ENCODE measurements at places on chromosomes 4 and X.

DNA sequence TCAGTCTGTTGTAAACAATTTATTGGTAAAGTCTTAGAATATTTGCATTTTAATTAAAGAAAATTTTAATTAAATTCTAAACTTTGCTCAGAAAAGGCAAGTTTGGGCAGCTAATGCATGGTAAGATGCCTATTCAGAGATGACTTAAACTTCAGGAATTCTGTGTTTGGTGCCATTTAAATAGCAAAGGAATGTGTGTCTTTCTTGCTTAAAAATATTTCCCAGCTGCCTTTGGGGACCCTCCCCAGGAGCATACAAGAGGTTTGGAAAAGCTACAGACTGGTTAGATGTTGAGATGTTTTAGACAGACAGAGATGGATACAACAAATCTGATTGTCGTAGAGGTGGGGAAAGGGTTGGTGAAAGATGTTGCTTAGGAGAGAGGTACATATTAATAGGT, 36.5 kb downstream of the AFF2 start:
- DNase-seq = no peak

GRCh38 chrX:129634541-129634940, 20.2 kb downstream of the APLN start:
- DNase-seq = no peak

DNA sequence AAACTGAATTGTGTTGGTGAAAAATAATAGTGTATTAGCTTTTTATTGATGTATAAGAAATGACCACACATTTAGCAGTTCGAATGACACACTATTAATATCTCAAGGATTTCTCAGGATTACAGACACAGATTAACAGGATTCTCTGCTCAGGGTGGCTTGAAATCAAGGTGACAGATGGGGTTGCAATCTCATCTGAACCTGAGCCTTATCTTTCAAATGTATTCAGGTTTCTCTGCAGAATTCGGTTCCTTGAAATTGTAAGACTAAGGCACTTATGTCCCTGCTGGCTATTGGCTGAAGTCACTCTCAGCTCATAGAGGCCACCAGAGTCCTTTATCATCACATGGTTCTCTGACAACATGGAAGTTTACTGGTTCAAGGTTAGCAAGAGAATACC, 1780.1 kb downstream of the ARAP2 start:
- no peak for DNase-seq

GRCh38 chr4:16503421-16504100, 277.3 kb upstream of the TAPT1 start:
- DNase-seq = no peak

GRCh38 chrX:97027384-97027922, 143.7 kb downstream of the RPA4 start:
- no peak for DNase-seq

DNA sequence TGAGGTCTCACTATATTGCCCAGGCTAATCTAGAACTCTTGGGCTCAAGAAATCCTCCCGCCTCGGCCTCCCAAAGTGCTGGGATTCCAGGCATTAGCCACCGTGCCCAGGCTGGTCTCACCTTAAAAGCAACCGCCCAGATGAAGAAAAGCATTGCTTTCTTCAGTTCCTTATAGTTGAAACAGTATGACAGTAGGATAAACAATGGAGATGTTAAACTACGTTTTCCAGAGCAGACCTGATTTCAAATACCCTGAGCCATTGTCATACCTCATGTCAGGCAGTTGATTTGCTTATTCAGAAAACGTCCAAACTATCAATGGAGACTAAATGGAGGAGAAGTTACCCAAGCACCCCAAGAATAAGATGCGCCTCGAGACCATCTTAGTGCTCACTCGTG, 26.3 kb upstream of the TMEM131L start:
- DNase-seq = no peak

DNA sequence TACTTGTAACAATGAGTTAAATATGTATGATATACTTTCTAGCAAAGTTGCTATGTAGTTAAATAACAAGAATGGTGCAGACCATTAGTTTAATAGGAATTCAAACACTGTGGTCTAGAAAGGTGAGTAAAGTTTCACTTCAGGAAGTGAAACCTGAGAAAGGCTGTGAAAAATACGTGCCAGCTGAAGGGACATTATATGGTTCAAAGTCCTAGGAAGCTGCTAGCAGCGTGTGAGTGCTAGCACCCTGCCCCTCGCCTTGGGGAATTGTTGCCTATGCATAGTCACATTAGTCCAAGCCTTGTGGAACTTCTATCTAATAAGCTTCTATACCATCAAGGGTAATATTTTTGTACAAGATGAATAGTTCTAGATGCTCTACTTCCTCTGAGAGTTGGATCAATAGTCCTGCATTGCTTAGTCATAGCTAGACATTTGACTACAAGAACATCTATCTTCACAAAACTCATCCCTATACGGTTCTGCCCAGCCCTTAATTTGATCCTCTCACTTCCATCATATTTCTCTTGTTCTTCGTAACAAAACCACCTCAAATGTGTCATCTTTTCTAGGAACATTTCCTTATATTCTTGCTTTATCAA, 45.8 kb upstream of the ARSJ start:
- DNase-seq = no peak

DNA sequence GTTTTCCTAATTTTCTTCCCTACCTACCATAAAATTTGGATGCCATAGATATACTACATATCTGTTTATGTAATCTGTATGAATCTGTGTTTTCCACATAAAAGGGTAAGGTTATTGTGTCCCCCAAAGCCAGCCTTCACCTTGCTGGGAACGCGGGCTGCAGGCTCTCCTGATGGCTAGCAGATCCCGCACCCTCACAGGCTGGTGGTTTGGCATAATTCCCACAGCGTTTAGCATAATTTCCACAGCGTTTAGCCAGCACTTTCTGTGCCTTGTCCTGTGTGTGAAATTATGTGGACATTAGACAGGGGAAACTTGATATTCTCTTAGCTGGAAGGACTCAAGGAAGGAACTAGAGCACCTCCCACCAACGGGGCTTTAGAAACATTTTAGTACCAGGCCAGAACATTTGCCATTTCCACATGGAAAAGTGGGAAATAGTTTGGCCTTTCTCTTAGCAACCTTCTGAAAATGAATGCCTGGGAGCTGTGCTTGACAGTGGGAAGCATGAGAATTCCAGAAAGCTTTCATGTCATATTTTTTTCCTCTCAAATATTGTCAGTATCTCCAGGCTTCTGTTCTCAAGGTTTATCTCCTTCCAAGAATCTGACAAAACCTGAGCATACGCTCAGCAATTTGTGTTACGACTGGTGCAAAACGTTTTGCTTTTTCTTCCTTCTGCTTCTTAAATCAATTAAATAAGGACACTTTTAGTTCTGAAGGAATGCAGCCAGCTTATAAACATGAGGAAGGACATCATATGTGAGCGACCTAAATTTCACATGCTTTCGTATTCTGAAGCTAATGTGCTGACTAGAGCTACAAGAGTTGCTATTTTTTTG, 67.9 kb downstream of the STK32B start:
- no peak for DNase-seq

- DNase-seq = no peak
Observed at GRCh38 chrX:20144491-20144890, 2.9 kb upstream of the EIF1AX start.

Measured in stimulated activated CD8-positive, alpha-beta memory T cell treated with anti-CD3 and anti-CD28 coated beads, Interleukin-4, amount 100 ng/mL, for 1 hour (primary cell).